Activated CD4-positive, alpha-beta memory T cell treated with anti-CD3 and anti-CD28 coated beads for 36 hours (primary cell): ENCODE measurements at places on chromosomes 11 and 22.

DNA sequence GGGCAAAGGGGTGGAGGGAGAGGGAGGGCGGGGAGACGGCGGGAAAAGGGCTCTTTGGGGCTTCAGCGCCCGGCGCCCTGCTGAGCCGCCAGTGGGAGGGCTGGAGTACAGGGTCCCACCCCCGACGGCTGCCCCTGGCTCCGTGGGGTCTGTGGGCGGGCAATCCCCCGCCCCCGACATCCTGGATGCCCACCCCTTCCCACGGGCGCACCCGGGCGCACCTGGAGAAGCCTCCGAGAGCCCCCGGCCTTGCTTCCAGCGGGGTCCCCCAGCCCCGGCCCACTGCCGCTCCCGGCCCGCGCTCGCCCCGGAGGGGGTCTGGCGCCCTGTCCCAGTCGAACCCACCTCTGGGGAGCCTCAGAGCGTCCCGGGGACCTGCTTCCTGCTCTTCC is 394 bp downstream of the CHRM4 start:
- no peak for DNase-seq

GRCh38 chr11:73258104-73259035 is 13.8 kb upstream of the P2RY6 start:
- DNase-seq = no peak

- DNase-seq = peak; percentile 85
Measured at GRCh38 chr22:41197038-41197972, 7.8 kb upstream of the L3MBTL2 start.

- peak; percentile 93 for DNase-seq
Measured at GRCh38 chr11:133945087-133945974, 11.4 kb downstream of the IGSF9B start.

- DNase-seq = no peak
Measured at GRCh38 chr11:126930091-126930841, 70.3 kb downstream of the KIRREL3 start.

GRCh38 chr11:133732109-133732674 is 113.1 kb downstream of the SPATA19 start:
- no peak for DNase-seq

DNA sequence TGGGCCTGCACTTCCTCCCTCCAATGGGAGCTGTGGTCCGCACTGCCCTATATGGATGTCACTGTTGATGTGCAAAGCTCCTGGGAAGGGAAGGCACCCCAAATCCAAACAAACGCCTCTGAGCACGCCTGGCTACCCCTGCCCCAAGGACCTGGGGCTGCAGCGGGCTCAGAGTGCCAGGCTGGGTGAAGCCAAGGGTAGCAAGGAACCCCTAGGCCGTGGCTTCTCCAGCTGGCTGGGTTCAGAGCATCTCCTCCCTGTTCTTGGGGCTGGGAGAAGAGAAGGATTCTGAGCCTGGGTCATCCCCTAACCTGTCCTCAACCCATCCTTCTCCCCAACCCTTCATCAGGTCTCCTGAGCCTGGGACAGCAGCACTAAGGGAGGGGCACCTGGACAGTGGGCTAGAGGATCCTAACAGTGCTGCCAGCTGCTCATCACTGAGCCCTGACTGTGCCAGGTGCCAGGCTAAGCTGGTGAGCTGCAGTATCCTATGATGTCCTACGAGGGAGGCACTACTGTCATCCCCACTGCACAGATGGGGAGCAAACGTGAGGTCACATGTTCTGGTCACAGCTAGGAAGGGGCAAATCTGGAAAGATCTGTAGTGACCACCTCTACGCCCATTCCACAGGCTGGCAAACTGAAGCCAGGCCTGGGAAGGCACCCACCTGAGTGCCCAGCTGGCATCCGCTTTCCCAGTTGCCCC is 3.0 kb downstream of the SSTR3 start:
- no peak for DNase-seq

DNA sequence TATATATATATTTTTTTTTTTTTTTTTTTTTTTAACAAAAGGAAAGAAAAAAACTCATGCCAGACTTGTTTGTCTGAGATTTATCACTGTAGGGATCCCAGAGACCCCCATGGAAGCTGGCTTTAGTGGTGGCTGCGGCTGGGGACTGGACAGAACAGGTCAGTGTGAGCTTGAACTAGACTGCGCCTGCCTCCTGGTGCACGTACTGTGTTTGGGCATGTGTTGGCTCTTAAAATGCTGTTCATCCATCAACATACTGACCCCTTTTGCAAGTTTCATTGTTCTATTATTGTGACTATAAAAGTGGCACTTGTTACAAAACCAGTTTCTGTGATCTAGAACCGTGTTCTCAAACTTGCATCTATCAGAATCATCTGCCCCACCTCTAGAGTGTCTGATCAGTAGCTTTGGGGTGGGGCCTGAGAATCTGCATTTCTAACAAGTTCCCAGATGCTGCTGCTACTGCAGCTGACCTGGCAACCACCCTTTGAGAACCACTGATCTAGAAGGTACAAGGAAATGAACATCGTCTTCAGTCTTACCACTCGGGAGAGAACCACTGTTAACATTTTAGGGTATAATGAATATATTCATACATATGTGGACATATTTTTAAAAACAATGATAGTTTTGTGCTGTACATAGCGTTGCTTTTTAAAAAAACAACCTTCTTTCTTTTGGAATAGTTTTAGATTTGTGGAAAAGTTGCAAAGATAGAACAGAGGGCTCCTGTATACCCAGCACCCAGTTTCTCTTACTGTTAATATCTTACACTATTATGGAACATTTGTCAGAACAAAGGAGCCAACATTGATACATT is 54.0 kb downstream of the ZNRF3 start:
- no peak for DNase-seq

GRCh38 chr22:34975721-34976120 is 90.2 kb upstream of the ISX start:
- no peak for DNase-seq

GRCh38 chr11:100922121-100922520 is 207.5 kb downstream of the PGR start:
- DNase-seq = no peak

- DNase-seq = peak; percentile 34
Measured at GRCh38 chr11:117315285-117316196, 515 bp downstream of the BACE1 start.

DNA sequence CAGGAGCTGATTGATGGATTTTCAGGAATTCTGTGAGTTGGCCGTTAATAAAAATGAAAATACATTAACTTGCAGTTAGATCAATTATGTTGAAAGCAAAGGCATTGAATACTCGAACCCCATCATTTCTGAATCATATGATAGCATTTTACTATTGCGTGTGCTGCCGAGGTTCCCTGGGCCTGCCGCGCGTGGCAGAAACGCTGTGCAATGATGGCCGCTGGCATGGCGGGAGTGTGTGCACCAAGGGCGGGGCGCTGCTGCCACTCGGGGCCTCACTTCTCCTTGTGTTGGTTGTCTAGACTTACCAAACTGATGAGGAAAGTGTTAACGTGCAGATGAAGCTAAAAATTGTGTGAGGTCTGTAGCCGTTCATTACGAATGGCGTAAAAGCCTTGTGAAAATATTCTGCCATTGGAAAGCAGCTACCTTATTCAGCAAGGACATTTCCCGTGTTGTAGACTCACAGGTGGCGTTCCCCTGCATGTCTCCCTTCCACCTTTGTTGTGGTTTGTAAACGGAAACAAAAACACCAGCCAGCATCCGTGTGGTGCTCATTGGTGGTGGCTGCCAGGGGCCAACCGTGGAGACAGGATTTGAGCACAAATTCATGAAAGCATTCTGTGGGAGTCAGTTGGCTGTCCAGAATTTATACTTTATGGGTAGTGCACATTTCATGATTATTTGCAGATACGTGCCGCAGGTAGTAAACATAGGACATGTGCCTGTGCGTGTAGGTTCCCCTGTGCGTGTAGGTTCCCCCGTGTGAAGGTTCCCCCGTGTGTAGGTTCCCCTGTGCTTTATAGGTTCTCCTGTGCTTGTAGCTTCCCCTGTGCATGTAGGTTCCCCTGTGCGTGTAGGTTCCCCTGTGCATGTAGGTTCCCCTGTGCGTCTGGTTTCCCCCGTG is 5.9 kb upstream of the GRAMD4 start:
- DNase-seq = peak; percentile 85

- DNase-seq = no peak
Measured at GRCh38 chr11:82718307-82718706, 15.4 kb downstream of the FAM181B start.

- DNase-seq = no peak
Measured at GRCh38 chr11:77111277-77111676, 8.6 kb downstream of the OMP start.

DNA sequence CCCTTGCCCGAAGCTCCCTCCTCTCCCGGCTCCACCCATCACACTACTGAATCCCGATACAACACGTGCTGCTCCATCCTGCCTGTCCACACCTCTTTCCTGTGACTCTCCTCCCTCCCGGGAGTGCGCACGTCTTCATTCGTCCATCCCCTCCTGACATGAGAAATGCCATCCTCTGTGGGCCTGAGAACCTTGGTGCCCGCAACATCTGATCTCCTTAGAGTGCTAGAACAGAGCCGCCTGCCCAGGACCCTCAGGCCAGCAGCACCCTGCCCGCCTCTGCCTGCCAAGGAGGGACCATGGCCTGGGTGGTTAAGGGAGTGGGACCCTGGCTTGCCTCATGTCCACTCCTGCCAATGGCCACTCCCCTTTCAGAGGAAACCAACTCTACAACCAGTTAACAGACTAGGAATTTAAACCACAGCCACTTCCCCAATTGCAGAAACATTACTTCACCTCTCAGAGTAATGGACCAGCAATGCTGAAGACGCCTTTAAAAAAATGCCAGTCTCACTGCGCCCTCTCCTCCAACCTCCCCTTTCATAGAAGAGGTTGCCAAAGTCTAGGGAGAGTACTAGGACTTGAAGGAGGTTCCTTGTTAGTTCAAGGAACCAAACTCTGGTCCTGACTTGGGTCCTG is 466.3 kb downstream of the OPCML start:
- no peak for DNase-seq

- DNase-seq = no peak
Measured at GRCh38 chr11:108780119-108780518, 115.2 kb downstream of the DDX10 start.

- no peak for DNase-seq
Measured at GRCh38 chr11:36214480-36214879, 74.7 kb downstream of the COMMD9 start.

DNA sequence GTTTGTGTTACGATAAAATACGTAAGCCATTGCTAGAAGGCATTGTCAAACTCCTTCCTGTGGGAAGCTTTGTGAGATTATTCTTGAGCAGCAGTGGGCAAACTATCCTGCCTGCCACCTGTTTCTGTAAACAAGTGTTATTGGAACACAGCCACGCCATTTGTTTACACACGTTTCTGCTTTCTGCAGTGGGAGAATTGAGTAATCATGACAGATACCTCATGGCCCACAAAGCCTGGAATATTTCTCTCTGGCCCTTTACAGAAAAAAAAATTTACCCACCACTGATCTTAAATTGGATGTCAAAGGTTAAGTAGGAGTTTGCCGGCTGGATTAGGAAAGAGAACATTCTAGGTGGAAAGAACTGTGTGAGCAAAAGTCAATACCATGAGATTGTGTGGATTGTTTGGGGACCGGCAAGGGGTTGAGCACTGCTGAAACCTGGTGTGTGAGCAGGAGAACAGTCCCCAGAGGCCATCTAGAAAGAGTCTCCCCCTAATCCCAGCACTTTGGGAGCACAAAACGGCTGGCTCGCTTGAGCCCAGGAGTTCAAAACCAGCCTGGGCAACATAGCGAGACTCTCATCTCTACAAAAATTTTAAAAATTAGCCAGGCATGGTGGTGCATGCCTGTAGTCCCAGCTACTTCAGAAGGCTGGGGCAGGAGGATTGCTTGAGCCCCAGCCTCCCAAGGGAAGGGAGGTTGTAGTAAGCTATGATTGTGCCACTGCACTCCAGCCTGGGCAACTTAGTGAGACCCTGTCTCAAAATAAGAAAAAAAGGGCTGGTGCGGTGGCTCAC is 6.0 kb upstream of the PLA2G6 start:
- DNase-seq = no peak

GRCh38 chr22:50525858-50526107 is 385 bp upstream of the SCO2 start:
- no peak for DNase-seq

DNA sequence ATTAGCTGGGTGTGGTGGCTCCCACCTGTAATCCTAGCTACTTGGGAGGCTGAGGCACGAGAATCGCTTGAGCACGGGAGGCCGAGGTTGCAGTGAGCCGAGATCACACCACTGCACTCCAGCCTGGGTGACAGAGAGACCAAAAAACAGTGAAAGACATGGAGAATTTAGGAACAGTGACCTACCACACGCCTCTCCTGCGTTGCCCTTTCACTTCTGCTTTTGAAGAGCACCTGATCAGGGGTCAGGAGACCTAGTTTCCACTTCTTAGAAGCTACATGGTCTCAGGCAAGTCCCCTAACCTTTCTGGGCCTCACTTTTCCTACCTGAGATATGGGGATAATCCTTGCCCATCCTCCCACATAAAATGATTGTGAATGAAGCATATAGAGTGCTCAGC is 12.2 kb downstream of the SLC35C1 start:
- no peak for DNase-seq

GRCh38 chr11:122229078-122229477 is 113.1 kb upstream of the BLID start:
- no peak for DNase-seq

GRCh38 chr11:86608251-86608799 is 64.1 kb downstream of the ME3 start:
- DNase-seq = peak; percentile 59

- no peak for DNase-seq
Measured at GRCh38 chr22:38923463-38924346, 33.7 kb upstream of the APOBEC3A start.

DNA sequence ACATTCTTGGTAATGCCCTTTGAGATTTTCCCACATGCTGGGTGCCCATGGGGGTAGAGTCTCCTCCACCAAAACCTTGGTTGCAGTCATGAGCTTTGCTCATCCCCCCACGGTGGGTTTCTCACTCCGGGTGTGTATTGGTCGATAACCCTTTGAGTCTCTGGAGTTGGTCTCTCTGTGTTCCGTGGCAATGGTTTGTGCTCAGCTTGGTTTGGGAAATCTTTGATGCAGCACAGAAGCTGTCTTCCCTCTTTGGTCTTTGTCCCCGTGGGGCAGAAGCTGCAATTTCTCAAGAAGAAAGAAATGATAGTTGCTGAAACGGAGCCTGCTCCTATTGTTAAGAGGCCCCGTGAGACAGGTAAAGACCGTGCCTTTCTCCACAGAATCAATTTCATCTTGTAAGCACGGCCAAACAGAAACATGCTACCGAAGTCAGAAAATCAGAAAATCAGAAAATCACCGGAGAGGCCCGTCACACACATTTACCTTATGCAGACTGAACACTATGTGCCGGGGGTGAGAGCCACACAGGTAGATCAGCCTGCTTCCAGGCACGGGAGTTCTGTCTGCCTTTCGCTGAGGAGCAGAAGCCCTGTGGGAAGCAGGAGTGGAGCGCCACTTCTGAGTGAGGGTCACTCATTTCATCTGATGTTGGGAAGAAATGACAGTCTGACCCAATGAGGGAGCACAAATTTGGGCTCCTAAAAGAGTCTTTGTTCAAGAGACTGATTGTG is 186.1 kb downstream of the TBC1D22A start:
- no peak for DNase-seq

DNA sequence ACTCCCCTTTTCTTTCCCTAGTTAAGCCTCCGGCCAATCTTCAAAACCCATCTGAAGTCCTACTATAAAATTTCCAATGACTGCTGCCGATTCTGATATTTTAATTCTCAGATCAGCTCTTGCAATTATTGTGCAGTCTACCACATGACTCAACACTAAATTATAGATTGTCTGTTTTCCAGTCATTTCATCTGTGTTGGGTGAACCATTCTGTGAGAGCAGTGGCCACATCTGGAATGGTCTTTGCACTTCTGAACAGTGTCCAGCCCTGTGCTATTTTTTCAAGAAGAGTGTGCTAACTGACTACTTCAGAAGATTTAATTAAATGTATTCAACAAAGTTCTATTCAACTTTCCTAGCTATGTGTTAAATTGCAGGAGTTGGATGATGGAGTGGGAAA is 47.2 kb upstream of the MMP7 start:
- no peak for DNase-seq
